ENCODE measurements at places on chromosomes 3 and 15. TPM values are rescaled to one million over a fixed set of nuclear protein-coding genes. Genes with fewer than 3 reads are reported as not detected.

IL5RA gene
- total RNA-seq = not detected

ARGFX gene
- not detected for total RNA-seq

USP4 gene
- 47.2 TPM for total RNA-seq

DUT gene
- total RNA-seq = 39.7 TPM

MYRIP gene
- 11.6 TPM for total RNA-seq

IL17RE gene
- total RNA-seq = 0.19 TPM

EPHB1 gene
- total RNA-seq = 14.5 TPM

NRG4 gene
- not detected for total RNA-seq

GABRR3 gene
- total RNA-seq = not detected

KCNH8 gene
- under 0.01 TPM for total RNA-seq

GPR156 gene
- 0.06 TPM for total RNA-seq

TRPM1 gene
- 0.81 TPM for total RNA-seq

CXCR6 gene
- not detected for total RNA-seq

AGBL1 gene
- total RNA-seq = not detected

MAP3K13 gene
- 7.6 TPM for total RNA-seq

IMPDH2 gene
- 210 TPM for total RNA-seq

GNAT1 gene
- not detected for total RNA-seq

FILIP1L gene
- total RNA-seq = 104 TPM

Data from bladder microvascular endothelial cell (primary cell).